ENCODE measurements at places on chromosomes 6 and 20.

GRCh38 chr6:79420054-79420453 is 117.2 kb downstream of the LCA5 start:
- DNase-seq: peak; percentile 9

DNA sequence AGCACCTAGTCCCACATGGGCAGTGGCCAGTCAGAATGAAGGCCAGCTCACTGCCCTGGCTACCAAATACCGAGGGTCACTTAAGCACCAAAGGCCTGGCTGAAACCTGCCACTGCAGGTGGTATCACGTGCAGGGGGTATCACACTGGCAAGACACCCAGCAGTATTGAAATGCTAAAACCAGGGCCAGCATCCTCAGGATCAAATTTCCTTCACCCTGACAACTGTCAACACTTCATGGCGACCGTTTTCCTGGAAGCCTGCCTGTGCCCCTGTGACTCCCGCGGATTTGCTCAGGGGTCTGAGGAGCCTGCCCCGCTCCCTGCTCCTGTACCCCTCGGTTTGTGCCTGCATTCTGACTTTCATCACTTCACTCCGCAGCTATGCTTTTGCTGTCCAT is 151.1 kb downstream of the TTLL2 start:
- no peak for DNase-seq

DNA sequence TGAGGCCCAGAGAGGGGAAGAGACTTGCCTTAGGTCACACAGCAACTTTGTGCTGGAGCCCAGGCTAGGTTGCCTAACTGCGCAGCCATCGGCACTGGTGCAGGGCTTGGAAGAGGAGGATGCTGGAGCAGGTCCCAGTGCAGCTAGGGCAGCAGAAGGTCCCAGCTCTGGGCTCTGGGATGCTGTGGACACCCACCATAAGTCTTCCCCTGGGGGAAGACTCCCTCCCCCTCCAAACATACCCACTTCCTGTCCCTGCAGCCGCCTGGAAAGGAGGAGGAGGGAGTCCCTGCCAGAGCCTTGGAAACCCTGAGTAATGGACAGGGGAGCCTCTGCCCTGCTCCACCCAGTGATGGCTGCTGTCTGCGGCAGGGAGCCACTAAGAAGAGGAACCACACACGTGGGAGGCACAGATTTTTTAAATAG is 93.6 kb downstream of the NCR2 start:
- DNase-seq: no peak

GRCh38 chr6:35049156-35049735 is 91.9 kb downstream of the TCP11 start:
- DNase-seq: no peak

- DNase-seq: no peak
Measured at GRCh38 chr6:11484441-11484840, 53.1 kb upstream of the TMEM170B start.

DNA sequence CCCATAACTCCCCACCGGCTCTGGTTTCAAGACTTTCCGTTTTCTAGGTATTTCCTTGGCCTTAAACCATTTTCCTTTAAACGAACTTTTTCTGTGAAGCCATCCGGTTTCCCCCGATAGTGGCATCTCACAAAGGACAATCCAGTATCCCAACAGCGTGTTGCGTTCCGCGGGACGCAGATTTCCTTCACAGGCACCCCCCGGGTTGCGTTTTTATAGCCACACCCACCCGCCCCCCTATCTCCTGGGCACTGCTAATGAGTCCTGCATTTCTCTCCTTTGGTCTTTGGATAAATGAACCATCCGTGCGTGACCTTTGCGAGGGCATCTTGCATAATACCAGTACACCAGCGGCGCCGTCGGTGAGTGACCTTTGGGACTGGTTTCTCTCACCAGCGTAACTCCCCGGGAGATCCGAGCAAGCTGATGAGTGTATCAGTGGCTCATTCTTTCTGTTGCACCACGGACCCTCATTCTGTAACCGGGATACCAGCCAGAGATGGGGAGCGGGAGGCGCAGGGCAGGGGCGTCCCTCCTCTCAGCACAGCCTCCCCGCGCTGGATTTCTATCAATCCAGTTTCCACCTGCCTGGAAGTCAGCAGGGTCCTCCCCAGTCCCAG is 586 bp upstream of the NQO2 start:
- peak; percentile 25 for DNase-seq

GRCh38 chr6:155173488-155173887 is 90.3 kb upstream of the CLDN20 start:
- no peak for DNase-seq

GRCh38 chr6:150729188-150729748 is 129.6 kb downstream of the PLEKHG1 start:
- DNase-seq: no peak

DNA sequence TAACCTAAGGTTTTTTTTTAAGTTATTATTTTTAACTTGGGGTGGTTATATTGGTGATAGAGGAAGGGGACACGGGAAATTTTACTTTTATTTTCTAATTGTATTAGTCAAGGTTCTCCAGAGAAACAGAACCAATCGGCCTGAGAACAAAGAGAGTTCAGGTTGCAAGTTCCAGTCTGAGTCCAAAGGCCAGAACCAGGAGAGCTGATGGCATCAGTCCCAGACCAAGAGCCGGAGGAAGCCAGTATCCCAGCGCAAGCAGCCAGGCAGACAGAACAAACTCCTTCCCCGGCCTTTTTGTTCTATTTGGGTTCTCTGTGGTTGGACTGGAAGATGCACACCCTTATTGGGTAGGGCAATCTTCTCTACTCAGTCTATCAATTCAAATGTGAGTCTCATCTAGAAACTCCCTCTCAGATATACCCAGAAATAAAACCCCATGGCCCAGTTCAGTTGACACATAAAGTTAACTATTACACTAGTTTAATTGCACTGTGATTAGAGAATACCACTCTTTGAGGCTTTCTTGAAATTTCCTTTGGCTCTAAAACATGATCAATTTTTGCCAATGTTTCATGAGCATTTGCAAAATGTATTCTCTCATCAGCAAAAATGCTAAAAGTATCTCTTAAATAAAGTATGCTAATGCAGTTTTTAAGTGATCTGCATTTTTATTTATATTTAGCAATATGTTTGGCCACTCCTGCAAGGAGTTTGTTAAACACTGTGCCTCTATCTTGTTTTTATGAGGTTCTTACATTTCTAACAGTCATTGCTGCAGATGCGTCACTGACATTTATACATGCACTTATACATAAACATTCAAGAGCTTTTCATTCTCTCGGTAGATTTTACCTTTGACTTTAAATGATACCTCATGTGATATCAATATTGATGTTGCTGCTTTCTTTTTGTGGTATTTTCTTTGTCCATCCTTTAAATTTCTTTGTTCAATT is 103.2 kb upstream of the SSTR4 start:
- no peak for DNase-seq

- DNase-seq: no peak
Measured at GRCh38 chr6:53598265-53598907, 53.5 kb upstream of the GCLC start.

GRCh38 chr6:38957426-38957825 is 91.2 kb upstream of the GLP1R start:
- DNase-seq: no peak

- no peak for DNase-seq
Measured at GRCh38 chr20:49786196-49786595, 26.4 kb upstream of the SLC9A8 start.

GRCh38 chr6:135052939-135053338 is 1.7 kb downstream of the HBS1L start:
- DNase-seq: no peak

All from T47D (cell line).